ENCODE measurements at places on chromosomes 13 and 19. TPM values are rescaled to one million over a fixed set of nuclear protein-coding genes. Genes with fewer than 3 reads are reported as not detected.

Gene IFNL1
- total RNA-seq = not detected

Gene LYPD3
- total RNA-seq = 70.8 TPM

Gene SIGLEC12
- not detected for total RNA-seq

Gene CGB5
- total RNA-seq = 1.9 TPM

Gene ATP4B
- total RNA-seq = not detected

Gene BEST2
- total RNA-seq = not detected

Gene NDUFA13
- 309 TPM for total RNA-seq

Gene CEACAM4
- not detected for total RNA-seq

Gene EID2B
- 2.3 TPM for total RNA-seq

Gene PODNL1
- total RNA-seq = 3.2 TPM

Gene ADGRL1
- total RNA-seq = 31.5 TPM

Gene GALP
- total RNA-seq = not detected

Gene POLR2I
- total RNA-seq = 92.2 TPM

Gene ZNF579
- total RNA-seq = 49.0 TPM

Gene ZNF440
- total RNA-seq = 13.1 TPM

Gene UPF1
- total RNA-seq = 78.8 TPM

Gene SOX1
- not detected for total RNA-seq

Gene NKPD1
- 0.37 TPM for total RNA-seq

Gene CDX2
- total RNA-seq = not detected

Gene C5AR2
- not detected for total RNA-seq

Gene ARGLU1
- total RNA-seq = 89.2 TPM

Gene RAB11B
- 126 TPM for total RNA-seq

Gene PRTN3
- total RNA-seq = not detected

Gene NEK5
- total RNA-seq = not detected

Gene MED16
- 54.7 TPM for total RNA-seq

Gene CRX
- total RNA-seq = not detected

Gene KCNC3
- total RNA-seq = 9.4 TPM

Gene ZNF845
- total RNA-seq = 8.2 TPM

Gene CPAMD8
- total RNA-seq = 23.7 TPM

Gene TMPRSS9
- total RNA-seq = 0.10 TPM
